ENCODE measurements at places on chromosomes 12 and 14.

DNA sequence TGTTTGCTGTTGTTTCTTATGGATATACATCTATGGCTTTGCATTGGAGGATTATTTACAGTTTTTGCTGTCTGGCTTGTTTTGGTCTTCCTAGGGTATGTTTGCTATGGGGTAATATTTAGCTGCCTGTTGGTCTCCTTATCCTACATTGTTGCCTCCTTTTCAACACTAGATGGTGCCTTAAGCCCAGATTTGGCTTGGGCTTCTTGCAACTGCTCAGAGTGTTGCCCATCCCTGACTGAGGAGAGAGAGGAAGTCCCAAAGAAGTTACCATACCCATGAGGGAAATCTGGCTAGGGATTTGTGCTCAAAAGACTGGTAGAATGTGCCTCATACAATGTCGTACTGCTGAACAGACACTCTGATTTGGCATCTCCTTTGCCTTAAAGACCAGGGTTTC is 94.6 kb upstream of the MUCL1 start:
- DNase-seq = no peak

GRCh38 chr12:21026302-21026701 is 104.7 kb upstream of the SLCO1B1 start:
- no peak for DNase-seq

- no peak for DNase-seq
These were observed 19.3 kb downstream of the CCDC62 start for GRCh38 chr12:122793685-122794106.

GRCh38 chr12:8890313-8891085 is 23.8 kb upstream of the PHC1 start:
- peak; percentile 37 for DNase-seq

DNA sequence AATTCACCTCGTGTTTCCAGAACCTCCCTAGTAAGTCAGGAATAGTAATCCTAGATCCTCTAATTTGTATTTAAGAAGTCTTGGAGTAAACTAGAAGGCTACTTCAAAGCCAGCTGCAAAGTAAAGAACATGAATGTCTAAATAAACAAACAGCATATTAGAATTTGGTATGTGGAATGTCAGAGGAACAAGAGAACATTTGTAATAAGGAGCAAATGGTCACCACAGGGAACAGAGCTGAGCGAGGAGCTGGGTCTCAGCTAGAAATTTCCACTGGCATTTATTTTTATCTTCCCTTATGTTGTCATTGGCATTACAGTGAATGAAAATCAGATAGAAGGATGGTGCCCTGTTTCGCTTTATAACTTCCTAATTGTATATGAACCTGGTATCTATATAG is 50.2 kb downstream of the FRMD6 start:
- no peak for DNase-seq

- DNase-seq = no peak
These were observed 58.1 kb downstream of the ETV6 start for GRCh38 chr12:11707535-11707934.

DNA sequence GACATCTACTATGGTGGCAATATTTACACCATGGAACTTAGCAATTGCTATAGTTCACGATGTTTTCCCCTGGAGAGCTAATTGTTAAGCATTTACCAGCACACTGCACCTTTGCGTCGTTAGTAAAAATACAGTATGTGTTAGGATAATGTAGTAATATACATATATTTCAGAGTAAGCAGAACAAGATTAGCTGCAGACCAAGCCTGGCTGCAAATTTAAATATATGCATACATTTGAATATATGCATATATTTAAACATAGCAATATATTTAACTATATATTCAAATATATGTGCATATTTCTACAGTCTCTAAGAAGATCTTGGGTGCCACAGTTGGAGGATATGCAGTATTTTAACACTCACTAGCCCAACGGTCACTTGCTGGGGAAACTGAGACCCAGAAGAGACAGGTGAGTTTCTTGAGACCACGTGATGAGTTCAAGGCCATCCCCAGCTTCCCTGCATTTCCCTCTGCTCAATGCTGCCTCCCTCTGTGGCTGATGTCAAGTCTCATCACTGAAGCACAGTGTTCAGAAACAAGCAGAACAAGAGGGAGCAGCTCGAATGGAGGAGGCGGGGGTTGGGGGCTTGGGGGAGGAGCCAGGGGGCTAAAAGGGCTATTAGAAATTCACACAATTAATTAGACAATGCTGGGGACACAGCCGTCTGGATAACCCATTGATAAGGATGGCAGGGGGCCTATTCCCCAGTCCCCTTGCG is 708.0 kb downstream of the MED13L start:
- DNase-seq = no peak

DNA sequence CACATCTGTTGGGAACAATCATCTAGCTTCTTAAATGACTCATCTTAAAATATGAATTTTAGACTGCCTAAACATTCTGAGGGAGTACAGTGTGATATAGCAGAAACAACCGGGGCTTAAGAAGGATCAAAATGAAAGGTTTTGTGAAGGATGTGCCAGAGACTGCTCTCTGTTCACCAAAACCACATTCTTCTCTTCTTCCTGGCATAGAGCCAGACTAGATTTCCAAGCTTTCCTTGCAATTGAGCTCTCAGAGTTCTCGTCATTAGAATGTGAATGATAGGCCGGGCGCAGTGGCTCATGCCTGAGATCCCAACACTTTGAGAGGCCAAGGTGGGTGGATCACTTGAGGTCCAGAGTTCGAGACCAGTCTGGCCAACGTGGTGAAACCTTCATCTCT is 94.5 kb downstream of the LRRIQ1 start:
- no peak for DNase-seq

DNA sequence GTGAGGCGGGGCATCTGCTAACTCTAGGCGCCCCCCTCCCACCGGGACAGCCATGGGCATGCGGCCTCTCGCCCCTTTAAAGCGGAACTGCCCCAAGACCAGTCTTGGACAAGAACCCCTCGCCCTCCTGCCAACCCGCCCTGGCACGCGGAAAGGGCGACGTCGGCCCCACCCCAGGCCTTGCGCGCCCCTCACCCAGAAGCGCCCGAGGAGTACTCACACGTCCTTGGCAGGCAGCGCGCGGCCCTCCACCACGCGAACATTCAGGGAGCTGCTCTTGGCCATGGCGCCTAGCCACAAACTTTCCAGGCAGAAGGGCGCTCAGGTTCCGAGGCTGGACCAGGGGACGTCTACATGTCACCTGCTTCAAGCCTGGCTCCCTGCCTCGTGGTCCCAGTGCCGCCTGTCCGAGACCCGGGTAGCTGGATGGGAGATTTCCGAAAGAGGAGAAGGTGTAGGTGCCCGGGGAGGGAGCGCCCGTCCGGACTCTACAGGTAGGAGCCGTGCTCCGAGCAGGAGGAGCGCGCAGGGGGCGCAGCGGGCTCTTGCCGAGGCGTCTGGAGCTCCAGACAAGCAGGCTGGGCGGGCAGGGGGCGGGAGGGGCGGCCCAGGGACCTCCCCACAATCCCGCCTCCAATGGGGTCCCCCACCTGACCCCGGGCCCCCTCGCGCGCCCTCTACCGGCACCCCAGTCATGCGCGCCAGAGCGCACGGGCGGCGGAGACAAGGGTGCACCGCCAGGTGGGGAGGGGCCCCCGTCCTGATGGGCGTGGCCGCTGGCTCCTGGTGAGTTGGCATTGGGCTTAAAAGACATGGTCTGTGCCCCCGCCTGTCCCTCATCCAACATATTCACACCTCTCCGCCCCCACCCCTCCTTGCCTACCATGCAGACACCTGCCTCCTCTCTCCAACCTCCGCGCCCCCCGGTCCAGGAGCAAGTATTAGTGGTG is at the start of gene RASAL1:
RASAL1 (minus strand) TSS at position 584 of the 950 bp plus-strand sequence; CDS start at position 285, 299 bp downstream.
- peak; percentile 90 for DNase-seq

DNA sequence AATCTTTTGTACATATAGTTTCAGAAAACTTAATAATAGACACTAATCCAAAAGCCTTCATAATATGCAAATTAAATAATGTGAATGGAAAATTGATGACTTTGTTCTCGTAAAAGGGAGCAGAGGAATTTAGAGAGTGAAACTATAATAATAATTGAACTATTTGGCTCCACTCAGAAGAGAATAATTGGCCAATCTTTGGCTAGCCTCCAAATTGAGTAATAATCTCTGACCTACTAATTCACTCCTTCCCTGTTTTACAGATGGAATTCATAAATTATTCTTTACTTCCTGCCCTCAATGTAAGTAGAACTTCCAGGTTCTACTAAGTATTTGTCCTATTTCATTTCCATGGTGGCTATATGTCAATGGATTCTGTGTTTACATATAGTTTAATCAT is 15.8 kb downstream of the TRIM9 start:
- no peak for DNase-seq

All from stimulated activated CD4-positive, alpha-beta T cell treated with anti-CD3 and anti-CD28 coated beads, Interleukin-1b, Interleukin-23, amount 100 ng/mL, for 48 hours (primary cell).